ENCODE measurements at places on chromosomes 1 and 21.

- no peak for DNase-seq
These were observed 3.1 kb upstream of the NCF2 start for GRCh38 chr1:183593356-183593755.

DNA sequence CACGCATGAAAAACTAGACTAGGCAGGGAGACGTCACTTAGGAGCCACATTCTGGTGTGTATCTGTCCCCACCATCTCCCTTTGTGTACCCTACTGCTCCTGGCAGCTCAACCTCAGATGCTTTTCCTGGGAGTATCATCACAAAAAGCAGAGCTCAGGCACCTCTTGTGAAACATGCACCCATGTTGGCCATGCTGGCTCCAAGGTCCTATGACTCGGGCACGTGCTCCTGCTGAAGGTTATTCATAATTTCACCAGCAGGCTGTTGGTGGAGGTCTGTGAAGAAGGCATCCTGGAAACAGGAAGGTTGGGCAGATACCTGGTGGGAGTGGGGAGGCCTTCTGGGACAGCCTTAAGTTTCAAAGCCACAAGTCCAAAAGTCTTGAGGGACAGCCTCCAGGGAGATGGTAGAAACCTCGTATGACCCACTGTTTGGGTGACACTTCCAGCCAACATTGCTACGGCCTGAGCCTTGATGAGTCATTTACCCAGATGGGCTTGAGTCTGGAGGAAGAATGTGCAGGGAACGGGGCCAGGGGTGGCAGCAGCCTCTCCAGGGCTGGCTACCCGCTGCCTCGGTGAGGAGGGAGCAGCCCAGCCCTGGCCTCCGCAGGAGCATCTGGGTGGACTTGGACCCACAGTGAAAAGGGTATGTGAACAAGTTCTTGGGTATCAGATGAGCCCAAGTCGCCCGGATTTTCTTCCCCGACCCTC is 75.8 kb downstream of the PGBD5 start:
- peak; percentile 16 for DNase-seq

GRCh38 chr21:42079008-42079938 is 8.2 kb downstream of the UMODL1 start:
- DNase-seq = no peak

DNA sequence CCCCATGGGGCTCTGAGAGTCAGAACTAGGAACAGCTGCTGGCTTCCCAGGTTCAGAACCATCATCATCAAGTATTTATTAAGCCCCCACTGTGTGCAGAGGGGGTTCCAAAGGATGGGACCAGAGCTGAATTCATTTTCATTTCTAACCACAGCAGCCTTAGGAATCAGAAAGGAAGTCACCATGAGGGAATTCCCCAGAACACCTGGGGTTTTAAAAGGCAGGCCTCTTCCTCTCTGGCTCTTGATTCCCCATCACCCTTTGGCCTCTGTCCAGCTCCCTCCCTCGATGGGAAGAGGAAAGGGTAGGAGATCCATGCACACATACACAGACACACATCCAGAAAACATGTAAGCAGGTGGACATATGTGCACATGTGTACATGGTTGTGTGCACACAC is 1.3 kb upstream of the KCNN3 start:
- DNase-seq = no peak

DNA sequence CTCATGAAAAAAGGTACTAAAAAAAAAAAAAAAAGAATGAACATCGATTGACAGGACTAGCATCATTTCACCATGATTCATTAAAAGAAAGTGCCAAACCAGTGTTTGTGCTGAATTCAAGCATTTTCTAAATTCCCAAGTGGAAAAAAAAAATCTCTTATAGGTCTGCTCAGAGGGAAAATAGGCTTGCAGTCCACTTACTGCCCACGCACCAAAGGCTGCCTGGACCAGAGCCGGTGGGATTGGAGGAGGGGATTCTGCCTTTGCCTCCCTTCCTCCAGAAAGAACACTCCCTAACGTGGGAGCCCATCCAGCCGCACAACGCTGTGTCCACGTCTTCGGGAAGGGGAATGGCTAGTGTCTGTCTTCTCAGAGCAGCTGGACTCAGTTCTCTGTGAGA is 5.5 kb upstream of the TRAPPC10 start:
- peak; percentile 70 for DNase-seq

DNA sequence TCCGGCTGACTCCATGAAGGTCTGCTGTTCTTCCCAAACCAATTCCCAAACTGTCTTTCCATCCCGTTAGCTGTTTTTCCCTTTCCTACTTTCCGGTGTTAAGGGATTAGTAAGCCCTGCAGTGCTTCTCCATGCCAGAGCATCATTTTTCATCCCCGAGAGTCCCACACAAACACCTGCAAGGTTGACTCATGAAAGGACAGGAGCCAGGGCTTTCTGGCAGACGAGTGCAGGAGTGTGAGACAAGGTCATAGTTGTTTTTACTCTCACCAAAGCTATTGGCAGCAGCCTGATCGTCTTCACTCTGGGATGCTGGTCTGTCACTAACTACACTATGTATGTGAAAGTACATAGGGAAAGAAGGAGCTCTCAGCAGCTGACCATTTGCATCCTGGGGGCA is 10.2 kb upstream of the BECN2 start:
- no peak for DNase-seq

DNA sequence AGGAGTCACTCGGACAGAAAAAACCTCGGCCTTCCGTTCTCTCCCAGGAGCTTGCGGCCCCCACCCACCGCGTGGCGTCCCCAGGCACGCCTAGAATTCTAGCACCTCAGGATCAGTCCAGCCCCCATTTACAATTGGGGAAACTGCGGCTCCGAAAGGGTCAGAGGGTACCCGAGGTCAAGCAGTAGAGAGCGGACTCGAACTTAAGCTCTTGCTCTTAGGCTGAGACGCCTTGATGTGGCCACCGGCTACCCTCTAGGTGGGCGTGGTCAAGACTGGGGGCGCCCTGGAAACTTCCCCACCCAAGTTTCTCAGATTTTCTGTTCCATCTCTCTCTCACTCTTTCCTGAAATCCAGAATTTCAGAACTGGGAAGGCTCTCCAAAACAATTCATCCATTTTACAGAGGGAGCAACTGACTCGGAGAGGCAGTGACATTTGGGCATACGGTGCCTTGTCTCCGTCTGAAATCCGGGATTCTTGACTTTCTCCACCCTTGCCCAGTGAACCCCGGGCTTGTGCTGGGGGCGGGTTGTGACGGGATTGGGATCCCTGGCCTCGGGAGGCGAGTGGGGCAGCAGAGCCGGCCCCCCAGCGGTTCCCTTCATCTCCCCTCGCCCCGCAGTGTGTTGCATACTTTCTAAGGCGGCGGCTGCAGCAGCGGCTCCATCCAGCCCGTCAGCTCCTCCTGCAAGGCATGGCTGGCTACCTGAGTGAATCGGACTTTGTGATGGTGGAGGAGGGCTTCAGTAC is 777 bp downstream of the AZIN2 start:
- DNase-seq = no peak

GRCh38 chr1:41751804-41752513 is 166.8 kb downstream of the HIVEP3 start:
- DNase-seq = no peak

DNA sequence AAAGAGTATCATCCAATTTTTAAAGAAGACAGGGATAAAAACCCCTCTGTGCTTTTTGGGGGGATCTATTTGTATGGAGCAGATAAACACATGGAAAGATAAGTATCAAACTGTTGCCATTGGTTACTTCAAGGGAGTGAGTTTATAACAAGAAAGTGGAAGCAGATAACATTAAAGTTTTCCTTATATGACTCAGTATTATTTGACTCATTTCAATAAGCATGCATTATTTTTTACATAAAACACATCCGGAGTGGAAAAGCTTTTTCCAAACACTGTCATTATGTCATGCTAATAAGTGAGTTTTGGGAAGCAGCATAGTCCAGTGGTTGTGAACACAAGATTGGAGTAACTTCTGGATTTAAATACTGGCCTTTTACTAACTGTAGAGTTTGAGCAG is 452.2 kb downstream of the LTN1 start:
- peak; percentile 61 for DNase-seq

GRCh38 chr1:152836870-152837269 is 5.8 kb upstream of the LCE6A start:
- DNase-seq = no peak

DNA sequence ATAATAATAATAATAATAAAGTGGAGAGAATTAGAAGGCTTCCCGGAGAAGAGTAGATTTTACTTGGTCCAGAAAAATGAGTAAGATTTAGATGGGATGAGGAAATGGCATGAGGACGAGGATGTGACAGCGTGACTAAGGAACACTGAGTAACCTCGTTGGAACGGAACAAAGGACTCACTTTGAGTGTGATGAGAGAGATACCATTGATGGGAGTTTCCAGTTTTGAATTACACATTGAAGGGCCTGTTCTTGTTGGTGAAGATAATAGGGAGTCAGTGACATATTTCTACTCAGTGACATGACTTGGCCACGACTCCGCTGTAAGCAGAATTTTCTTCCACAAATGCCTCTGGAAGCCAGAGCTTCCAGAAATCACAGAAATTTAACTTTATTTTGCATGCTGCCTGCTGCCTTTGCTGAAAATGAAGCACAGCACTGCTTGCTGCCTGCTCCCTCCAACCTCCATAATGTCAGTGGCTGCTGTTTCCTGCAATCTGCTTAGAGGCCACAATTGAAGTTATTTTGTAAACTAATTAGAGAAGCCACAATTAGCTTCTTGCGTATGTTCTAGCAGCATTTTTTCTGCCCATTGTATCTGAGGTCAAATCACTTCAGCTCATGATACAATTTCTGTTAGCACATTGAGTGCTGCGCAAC is 33.7 kb upstream of the FBXO28 start:
- DNase-seq = peak; percentile 46

DNA sequence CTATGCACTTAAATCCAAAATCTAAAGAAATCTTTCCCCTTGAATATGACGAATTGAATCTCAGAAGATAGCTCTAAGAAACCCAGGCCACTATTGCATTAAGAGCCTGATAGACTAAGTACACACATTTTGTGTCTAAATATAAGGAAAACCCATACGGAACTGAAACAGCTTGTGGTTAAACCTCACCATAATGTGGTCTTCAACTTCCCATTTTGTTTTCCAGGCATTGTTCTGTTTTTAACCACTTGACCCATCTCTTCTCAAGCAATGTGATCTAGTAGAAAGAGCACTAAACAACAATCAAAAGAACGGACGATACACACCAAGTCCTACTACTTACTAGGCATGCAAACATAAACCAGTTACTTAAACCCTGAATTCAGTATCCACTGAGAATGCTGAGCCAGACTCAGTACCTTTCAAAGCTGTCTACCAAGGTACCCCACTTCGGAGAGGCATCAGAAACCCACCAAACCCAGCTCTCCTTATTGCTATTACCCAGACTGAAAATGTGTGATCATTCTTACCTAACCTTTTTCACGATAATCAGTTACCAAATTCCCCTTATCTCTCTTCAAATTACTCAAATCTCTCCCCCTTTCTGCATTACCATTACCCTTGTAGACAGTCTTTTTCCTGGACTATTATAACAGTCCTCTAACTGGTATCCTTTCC is 12.8 kb downstream of the OTUD7B start:
- no peak for DNase-seq
